ENCODE measurements at places on chromosomes 1 and 21.

DNA sequence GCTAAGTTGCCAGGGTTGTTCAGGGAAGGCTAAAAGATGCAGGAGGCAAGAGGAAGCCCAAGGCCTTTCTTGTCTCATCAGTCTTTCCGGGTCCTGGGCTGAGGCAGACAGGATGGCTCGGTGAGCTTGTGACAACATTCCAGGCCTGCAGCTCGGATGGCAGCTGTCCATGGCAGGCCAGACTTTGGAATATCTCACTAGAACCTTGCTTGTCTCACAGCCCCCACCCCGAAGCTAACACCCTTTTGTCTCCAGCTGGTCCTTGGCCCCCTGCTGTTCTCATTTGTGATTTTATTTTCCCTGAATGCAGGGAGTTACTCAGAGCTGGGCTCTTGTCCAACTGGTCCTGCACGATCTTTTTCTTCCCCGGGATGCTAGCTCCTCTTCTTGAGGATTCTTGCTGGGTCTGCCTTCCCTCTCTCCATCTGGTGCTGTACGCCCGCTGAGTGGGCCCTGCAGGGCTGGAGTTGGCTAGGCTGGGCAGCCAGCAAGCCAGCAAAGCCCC, 477.2 kb upstream of the CAMK1G start:
- DNase-seq = no peak

DNA sequence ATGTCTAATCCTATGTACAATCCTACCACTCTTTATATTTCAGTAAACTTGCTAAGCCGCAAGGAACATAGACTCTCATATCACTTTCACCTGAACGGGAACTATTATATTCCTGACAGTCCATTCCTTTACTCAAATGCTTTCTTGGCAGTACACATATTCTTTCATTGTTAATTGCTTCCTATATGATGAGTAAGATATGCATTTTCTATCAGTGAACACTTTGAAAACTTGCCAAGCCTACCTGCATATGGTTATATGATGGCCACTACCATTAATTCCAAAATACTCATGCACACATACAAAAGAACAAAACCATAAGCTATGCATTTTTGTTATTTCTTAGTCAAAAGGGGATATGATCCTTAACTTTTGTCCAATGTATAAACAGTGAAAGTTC, 341.5 kb downstream of the VAV3 start:
- no peak for DNase-seq

GRCh38 chr1:79151006-79151796, 144.7 kb upstream of the ADGRL4 start:
- DNase-seq = no peak

GRCh38 chr1:212238552-212238951, 46.7 kb upstream of the PPP2R5A start:
- no peak for DNase-seq

DNA sequence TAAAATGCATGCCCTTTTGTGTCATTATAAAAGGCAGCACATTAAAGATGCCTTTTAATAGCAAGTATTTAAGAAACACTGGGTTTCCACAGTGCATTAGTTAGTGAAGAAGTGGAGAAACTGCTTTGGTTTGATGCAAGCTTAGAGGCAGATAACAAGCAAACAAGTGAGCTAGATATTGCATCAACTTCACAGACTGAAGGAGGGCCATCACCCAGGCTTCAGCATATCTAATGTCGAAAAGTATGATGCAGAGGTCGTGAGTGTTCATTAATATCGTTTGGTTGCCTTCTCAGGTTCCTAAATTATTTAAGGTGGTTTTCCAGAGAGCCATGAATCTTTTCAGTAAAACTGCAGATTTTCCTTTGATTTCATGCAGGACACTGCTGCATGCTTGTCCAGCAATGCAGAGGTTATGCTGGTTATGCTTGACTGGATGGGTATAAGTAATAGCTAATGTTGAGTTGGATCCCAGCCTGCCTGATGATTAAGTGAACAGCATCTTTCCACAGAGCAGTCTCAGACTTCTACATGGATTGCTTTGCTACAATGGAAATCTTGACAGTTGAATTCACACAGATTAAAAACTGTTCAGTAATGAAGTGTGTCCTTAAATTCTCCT, 69.7 kb upstream of the IPO9 start:
- DNase-seq = no peak

DNA sequence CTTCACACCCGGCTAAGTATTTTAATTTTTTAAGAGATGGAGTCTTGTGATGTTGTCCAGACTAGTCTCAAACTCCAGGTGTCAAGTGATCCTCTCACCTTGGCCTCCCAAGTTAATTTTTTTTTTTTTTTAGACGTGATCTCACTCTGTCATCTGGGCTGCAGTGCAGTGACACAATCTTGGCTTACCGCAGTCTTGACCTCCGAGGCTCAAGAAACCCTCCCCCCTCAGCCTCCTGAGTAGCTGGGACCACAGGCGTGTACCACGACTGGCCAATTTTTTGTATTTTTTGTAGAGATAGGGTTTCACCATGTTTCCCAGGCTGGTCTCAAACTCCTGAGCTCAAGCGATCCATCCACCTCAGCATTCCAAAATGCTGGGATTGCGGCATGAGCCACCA, 11.7 kb upstream of the IFNLR1 start:
- no peak for DNase-seq

DNA sequence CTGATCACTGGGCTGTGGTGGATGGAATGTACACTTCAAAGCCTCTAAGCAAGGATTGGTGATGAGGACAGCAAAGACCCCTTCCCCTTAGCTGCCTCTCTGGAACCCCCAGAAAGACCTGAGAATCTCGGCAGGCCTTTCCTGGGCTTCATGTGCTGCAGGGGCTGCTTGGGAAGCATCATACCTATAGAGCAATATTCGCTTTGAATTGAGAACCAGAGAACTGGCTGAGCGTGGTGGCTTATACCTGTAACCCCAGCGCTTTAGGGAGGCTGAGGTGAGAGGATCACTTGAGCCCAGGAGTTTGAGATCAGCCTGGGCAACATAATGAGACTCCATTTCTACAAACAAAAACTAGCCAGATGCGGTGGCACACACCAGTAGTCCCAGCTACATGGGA, 22.0 kb downstream of the CSF1 start:
- DNase-seq = no peak

- no peak for DNase-seq
These were observed 12.5 kb upstream of the PEF1 start for GRCh38 chr1:31657020-31657804.

Data from AG09319 (cell line).